ENCODE measurements at places on chromosomes 1 and 21.

GRCh38 chr21:46361176-46361575, 37.2 kb downstream of the PCNT start:
- no peak for DNase-seq

DNA sequence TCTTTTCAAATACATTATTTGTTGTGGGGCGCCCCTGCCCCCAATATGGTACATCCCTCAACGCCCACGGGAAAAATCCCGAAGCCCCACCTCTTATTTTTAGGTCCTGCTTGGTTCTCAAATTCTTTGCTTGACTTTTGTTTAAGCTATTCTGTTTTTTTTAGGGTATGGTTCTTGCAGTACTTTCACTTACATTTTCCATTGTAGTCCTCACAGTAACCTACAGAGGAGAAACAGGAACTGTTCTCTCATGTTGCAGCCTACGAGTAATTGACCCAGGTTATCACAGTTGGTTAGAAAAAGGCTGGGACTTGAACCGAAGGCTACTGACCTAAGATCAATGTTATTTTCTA, 697 bp upstream of the C21orf91 start:
- no peak for DNase-seq

GRCh38 chr1:210412240-210412639, 83.5 kb downstream of the HHAT start:
- no peak for DNase-seq

GRCh38 chr1:9085306-9085940, 16.0 kb upstream of the SLC2A5 start:
- DNase-seq = no peak

- DNase-seq = no peak
Observed at GRCh38 chr1:230578616-230579015, 63.7 kb upstream of the COG2 start.

- DNase-seq = no peak
Observed at GRCh38 chr1:112465122-112465521, 43.6 kb upstream of the WNT2B start.

GRCh38 chr1:183089025-183089639, 65.9 kb downstream of the LAMC1 start:
- no peak for DNase-seq

GRCh38 chr1:75519651-75520427, 91.1 kb downstream of the SLC44A5 start:
- no peak for DNase-seq

DNA sequence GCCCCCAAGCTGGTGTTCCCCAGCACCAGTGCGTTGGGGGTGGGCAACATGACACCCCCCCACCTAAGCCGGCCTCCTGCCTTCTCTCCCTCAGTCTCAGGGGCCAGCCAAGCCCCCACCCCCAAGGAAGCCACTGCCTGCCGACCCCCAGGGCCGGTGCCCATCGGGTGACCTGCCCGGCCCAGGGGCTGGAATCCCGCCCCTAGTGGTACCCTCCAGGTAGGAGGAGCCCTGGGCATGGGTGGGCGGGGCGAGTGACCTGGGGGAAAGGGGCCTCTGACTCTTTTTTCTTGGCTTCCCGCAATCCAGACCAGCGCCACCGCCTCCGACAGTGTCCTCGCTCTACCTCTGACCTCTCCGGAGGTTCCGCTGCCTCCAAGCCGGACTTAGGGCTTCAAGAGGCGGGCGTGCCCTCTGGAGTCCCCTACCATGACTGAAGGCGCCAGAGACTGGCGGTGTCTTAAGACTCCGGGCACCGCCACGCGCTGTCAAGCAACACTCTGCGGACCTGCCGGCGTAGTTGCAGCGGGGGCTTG, 1.3 kb upstream of the EFNA4 start:
- DNase-seq = no peak

GRCh38 chr21:42016364-42016985, 6.3 kb upstream of the ZBTB21 start:
- DNase-seq = no peak

GRCh38 chr1:147152772-147153171, 19.5 kb downstream of the PRKAB2 start:
- DNase-seq = no peak

DNA sequence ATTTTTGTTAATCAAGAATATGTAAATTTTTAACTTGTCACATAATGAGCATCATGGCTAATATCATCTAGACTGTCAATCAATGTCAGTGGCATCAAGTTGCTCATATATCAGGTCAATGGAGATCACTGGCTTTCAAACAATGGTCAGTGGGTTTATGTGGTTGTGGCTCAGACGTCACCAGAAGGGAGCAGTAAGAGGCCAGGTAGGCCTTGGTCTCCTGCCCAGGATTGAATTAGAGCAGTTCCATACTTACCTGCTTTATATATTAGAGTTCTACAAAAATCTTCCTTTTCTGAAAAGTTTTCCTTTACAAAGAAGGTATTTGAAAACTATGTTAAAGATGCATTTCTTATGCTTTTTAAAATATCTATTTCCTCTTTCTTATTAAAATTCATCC, 206.3 kb upstream of the B3GALT2 start:
- DNase-seq = no peak

DNA sequence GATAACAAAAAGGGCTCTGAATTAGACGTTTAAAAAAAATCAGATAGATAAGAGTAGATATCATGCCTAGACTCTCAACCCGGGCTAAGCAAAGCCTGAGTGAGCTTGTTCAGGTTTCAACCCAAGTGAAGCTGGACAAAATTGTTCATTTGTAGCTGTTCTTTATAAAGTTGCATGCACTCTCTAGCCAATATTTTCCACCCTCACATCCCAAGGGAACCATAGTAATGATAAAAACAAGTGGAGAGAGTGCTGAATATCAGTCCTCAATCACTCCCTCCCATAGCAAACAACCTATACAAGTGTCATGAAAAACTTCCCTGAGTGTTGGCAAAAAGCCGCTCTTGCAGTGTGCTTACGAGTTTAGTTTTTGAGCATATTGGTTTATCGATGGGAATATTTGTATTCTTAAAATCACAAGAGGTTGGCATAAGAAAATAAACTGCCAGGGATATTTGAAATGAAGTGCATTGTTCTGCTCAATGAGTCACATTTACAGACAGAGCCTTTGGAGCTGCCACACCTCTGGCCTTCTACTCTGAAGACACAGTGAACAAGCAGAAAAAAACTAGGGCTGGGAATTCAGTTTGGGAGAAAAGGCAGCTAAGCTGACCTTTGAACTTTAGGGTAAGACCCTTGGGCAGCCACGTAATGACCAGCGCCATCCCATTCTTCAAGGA, 2.2 kb upstream of the CLCA2 start:
- no peak for DNase-seq

DNA sequence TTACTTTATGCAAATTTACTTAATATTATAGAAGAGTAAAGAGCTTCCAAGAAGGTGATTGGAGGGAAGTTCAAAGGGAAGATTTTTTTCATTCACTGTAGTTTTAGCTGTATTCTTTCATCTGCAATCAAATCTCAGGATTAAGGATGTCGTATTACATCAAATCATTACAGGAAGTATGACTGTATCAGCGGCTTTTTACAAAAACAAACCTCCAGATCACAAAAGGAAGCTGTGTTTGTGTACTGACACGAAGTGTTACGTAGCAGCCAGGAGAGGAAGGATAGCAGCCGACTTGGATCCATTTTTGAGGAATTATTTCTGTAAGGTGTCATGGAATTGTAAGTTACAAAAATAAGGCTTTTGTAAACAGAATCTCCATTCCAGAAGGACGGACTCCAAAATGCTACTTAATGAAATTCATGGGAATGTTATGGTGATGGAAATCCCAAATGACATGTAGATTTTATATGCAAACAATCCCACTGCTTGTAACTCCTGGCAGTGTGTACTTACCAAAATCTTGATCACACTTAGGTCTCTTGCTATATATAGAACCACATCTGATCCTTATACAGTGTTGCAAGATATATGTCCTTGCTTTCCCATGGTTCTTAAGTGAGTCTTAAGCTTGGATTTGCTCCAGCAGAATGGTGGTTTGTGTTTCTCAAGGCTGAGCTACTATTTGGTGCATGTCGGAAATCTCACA, 49.8 kb downstream of the KCNJ15 start:
- DNase-seq = no peak

- no peak for DNase-seq
Observed at GRCh38 chr1:59355361-59355760, 58.5 kb downstream of the FGGY start.

DNA sequence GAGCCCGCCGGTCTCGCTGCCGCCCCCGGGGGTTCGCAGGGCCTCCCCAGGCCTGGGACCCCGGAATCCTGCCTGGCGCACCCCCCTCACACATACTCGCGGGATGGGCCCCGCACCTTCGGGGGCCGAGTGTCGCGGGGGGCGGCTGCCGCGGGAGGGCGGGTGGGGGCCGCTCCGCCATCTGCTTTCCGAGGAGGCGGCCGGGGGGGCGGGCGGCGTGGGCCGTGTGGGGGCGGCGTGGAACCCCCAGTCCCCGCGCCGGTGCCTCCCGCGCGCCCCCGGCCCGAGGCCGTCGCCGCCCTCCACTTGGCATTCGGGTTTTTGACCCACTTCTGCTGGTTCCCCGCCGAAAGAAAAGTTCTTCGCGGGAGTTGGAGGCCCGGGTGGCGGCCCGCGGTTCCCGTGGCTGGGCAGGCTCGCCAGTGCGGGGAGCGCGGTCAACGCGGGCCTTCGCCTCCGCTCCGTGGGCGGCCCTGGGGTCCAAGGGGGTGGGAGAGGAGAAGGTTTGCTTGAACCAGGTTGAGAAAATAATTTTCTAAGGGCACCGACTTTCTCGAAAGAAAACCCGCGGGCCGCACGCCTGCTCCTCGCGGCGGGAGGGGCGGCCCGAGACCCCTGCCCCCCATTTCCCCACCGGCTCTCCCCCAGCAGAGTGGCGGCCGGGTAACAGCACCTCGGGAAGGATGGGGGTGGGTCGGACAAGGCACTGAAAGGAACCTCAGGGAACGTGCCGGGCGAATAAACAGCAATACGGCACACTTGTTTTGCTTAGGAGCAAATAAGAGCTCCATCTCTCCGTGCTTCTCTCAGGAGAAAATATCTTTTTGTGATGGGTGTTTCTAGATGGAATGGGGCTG, 1.6 kb downstream of the PHF13 start:
- DNase-seq = no peak

- no peak for DNase-seq
Observed at GRCh38 chr1:81455481-81455880, 345.3 kb upstream of the ADGRL2 start.

DNA sequence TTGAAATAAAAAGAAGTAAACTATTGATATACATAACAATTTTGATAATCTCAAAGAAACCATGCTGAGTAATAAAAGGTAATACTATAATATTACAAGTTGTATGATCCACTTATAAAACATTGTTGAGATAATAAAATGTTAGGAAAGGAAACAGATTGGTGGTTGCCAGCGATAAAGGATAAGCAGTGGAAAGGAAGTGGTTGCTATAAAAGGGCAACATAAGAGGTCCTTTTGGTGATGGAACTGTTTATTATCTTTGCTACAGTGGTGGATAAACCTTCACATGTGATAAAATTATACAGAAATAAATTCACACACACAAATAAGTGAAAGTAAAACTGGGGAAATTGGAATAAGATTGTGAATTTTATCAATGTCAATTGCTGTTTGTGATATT, 15.1 kb downstream of the OR6F1 start:
- no peak for DNase-seq

- no peak for DNase-seq
Observed at GRCh38 chr1:94784190-94784515, 36.0 kb upstream of the SLC44A3 start.

DNA sequence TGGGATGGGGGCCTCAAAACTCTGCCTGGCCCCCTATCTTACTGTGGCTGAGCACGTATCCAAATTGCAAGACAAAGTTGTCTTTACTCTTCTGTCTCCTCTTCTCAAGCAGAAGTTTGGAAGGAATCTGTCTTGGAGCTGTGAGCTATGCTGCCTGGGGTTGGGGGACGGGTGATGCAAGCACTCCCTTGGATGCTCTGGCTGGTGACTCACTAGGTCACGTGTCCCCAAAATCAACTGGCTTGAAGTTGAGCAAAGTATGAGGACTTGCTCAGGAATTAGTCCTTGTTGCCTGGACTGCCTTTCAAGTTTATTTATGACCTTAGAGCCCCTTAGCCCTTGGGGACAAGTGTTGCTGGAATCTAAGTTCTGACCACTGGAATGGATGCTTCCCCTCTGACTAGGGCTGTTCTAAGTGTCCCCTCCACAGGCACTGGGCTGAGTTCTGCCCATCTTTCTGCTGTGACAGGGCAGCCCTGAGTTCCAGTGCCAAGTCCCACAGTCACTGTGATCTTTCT, 269.5 kb downstream of the HHAT start:
- DNase-seq = no peak

DNA sequence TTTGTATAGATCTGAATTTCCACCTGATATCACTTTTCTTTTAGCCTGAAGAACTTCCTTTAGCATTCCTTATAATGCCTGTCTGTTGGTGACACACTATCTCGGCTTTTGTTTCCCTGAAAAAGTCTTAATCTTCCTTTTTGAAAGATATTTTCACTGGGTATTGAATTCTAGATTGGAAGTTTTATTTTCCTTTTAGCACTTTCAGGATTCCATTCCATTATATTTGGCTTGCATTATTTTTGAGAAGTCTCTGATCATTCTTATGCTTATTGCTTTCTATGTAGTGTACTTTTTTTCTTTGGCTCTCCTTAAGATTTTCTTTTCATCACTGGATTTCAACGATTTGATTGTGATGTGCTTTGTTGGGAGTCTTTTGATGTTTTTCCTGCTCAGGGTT, 510.7 kb downstream of the RWDD3 start:
- no peak for DNase-seq

DNA sequence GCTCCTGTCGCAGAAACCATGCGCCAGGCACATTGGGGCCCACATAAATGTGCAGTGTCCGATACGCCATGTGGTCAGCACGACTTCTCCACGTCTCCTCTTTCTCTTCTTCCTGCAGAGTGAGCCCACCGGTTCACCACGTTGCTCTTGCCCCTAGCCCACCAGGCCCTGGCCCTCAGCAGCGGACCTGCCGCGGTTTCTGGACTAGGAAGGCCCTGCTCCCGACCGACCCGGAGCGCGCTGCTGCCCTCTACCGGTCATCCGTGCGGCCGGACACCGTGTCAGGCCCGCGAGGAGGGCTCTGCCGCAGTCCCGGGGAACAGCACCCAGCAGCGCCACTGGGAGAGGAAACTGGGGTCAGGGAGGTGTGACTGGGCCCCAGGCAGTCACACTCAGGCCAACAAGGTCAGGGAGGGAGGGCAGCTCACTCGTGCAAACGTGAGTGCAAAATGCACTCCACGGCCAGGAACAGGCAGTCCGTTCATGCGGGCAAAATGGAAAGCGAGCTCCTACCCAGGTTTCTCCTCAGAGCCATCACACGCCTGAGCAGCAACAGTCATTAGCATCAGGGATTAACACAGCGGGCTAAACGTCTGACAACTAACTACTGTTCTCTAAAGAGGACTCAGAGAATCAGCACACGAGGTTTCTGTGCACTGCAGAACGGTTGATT, 13.7 kb downstream of the TLR5 start:
- DNase-seq = no peak

DNA sequence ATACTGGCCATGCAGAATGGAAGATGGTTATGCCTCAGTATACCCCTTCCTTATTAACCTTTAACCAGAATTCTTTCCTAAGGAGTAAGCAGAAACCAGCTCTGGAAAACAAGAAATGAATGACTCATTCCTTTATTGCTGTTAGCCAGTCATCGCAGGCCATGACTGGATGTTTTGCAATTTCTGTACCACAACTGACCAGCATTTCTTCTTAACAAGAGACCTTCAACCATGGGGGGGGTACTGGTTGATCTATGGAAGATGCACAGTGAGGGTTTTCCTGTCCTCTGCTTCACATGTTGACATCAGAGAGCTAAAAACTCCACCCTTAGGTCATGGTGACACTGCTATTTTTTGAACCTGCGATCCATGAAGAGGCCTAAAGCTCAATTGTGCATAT, 28.0 kb upstream of the RNF2 start:
- DNase-seq = no peak

GRCh38 chr1:233647073-233647472, 33.2 kb downstream of the KCNK1 start:
- no peak for DNase-seq

GRCh38 chr1:229266274-229266673, 4.6 kb upstream of the RAB4A start:
- DNase-seq = no peak
